ENCODE measurements at places on chromosomes 5 and 9. TPM values are rescaled to one million over a fixed set of nuclear protein-coding genes. Genes with fewer than 3 reads are reported as not detected.

Gene PCDHGB6
- 4.2 TPM for total RNA-seq

DNA sequence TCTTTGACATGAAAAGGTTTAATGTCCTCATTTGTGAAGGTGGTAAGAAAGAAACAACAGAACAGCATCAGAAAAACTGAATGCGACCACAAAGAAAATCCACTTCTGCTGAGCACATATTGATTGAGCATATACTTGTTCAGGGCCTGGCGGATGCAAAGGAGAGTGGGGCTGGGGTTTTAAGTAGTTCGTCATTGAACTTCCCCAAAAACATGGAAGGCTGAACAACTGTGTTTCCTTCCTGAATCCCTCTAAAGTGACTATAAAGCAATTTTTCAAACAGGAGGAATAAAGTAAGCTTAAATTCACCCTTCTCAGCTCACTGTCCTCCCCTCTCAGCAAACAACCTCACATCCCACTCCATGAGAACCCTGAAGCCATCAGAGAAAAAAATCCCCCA is 262.9 kb downstream of the AGTPBP1 start:
- no peak for DNase-seq

DNA sequence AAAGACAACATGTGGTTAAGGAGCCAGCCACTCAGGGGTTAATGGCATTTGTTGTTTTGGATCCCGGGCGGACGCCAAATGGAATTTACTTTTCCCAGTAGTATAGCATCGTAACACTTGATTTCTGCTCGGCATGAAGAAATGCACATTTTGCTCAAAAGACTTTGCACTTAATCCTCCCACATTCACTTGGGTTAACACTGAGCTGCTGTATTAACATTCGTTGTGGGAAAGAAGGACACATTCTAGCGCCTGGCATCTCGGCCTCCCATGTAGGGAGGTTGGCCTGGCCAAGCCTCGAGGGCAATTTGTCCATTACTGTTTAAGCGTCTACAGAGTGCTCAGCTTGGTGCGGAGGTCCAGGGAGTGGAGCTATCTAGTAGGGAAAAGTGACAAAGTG is 32.3 kb upstream of the INSYN2B start:
- DNase-seq = no peak

Gene EXD3
- total RNA-seq = 5.7 TPM

- DNase-seq = no peak
Measured at GRCh38 chr9:93575796-93576257, 557 bp upstream of the PHF2 start.

Gene TSSK1B
- total RNA-seq = 0.12 TPM

DNA sequence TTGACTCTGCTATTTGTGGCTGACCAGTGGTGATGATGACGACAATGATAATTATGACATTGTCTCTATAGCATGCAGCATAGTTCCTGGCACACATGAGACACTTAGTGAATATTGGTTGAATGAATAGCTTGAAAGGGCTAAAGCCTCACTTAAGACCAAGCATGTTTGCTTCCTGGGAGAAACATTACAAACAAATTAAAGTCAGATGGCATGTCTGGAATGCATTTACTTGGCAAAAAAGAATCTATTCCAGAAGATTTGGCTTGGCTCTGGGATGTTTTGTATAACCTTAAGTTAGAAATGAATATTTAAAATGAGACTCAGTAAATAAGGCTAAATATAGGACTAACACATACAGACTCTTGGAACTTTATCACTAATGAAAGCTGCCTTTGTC is 21.6 kb downstream of the GAS1 start:
- no peak for DNase-seq

Gene SKP2
- total RNA-seq = 13.9 TPM

Gene PCSK5
- total RNA-seq = 31.5 TPM

Gene PROB1
- total RNA-seq = 1.8 TPM

DNA sequence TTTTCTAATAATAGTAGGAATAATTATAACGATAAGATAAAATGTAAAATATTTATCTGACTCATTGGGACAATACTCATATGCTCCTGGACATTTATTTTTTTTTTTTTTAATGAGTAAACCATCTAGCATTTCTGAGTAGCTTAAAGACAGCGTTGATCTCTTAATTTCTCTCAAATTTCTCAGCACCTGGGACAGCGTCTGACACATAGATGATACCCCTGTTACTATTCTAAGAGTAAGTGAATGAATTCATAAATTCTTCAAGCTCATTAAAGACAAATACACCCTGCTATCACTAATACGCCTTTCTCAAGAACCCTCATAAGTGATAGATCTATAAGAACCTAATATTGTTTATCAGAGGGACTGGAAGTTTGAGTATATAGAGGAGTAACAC is 12.0 kb upstream of the HTR4 start:
- no peak for DNase-seq

GRCh38 chr5:410911-411517 is 32.0 kb upstream of the EXOC3 start:
- DNase-seq = no peak

GRCh38 chr9:33718987-33719386 is 76.4 kb upstream of the PRSS3 start:
- DNase-seq = no peak

- DNase-seq = no peak
Measured at GRCh38 chr9:16112116-16112515, 559.3 kb downstream of the CCDC171 start.

GRCh38 chr9:14451949-14452348 is 138.0 kb upstream of the NFIB start:
- no peak for DNase-seq

DNA sequence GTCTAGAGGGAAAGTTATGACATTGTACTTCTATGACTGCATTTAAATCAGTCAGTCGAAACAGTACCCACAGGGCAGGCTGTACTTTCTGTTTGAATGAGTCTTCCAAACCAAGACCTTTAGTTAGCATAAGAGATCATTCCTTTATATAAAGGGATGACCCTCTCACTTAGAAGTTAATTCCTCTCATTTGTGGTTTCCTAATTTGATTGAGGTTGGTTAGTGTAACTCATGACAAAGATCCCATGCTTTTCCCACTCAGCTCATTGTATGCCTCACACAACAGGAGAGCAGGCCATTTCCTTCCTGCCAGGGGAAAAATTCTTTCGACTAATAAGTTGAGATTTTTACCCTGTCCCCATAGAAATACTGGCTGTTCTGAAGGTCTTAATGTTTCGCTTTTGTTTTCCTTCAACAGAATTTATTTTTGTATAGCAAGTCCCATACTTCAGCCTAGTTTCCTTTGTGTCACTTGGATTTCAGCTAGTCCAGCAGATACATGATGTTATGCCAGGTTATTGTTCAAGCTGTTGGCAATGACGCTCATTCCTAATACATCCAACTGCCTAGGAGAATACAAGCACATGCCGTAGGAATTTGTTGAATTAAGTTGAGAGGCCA is 500.7 kb downstream of the SPATA31D1 start:
- DNase-seq = no peak

GRCh38 chr5:160555581-160555970 is 133.9 kb downstream of the PTTG1 start:
- no peak for DNase-seq

DNA sequence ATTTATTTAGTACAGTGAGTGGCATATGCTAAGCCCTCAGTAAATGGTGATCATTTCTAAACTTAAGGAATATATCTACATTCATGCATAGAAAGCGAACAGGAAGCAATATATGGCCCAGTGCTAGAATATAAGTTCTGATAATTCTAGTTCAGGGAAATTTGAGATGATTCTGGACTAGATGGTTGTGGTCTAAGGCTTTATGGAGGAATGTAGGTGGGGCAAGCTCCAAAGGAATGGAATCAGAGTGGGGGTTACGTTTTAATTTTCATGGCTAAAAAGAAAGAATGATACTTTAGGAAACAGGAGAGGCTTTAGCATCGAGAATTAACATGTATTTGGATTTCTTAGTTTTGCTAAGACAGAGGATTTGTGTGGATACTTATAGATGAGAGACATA is 56.1 kb downstream of the MTREX start:
- DNase-seq = no peak

DNA sequence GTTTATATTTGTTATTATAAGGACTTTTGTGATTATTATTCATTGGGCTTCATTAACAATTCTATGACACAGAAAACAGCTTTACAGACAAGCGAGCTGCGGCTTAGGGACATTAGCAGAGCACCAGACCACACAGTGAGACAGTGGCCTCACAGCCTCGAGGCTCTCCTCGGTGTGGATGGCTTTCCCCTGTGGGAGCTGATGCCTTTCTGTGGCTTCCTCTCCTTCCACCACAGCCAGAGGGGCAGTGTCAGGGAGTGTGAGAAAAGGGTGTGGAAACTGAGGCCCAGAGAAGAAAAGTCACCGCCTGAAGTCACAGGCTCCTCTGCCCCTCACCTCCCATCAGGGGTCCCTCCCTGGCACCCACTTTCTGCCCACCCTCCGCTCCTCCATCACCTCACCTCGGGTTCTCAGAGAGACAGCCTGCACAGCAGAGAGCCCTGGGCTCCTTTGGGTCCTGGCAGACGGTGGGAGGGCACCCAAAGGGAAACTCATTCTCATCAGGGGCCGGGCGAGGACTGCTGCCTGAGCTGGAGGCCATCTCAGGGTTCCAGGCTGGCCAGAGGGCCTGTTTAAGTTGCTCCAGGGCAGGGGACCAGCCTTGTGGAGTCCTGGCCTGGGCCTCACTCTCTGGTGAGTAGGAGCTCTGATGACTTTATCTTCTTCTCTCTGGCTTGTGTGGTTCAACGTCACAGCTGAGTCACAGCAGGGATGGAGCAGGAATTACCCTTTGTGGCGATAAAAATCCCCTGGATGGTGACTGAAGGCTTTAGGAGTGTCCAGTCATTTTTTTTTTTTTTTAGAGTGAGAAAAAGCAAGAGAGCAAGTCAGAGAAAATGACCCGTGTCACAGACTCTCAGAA is 830 bp downstream of the TRAF1 start:
- DNase-seq = no peak

Gene MEF2C
- total RNA-seq = 17.5 TPM

- DNase-seq = no peak
Measured at GRCh38 chr5:91182763-91183162, 200.4 kb downstream of the ARRDC3 start.

Gene PPP2R2B
- total RNA-seq = 1.5 TPM

GRCh38 chr5:1110307-1111240 is 1.3 kb downstream of the SLC12A7 start:
- no peak for DNase-seq

- no peak for DNase-seq
Measured at GRCh38 chr5:16784843-16785791, 151.0 kb downstream of the MYO10 start.

DNA sequence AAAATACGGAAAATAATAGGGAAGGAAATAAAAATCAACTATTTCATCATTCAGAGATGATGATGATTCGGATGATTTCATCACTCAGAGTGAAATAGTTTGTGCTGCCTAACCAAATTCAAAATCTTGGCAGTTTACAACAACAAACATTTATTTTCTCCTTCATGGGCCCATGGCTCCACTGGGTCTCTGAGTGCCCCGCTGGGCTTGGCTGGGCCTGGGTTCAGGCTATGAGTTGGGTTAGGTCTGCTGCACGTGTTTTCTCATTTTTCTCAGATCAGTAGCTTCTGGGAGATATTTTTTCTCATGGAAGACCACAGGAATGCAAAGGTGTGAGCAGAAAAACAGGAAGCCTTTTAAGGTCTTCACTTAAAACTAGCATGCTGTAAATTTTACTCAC is 24.0 kb upstream of the F2RL1 start:
- DNase-seq = no peak

Gene AHRR
- 1.1 TPM for total RNA-seq

GRCh38 chr5:116355819-116356601 is 218.6 kb downstream of the SEMA6A start:
- no peak for DNase-seq

Gene DND1
- total RNA-seq = not detected
